Stimulated activated CD4-positive, alpha-beta T cell treated with anti-CD3 and anti-CD28 coated beads, Interleukin-2, amount 100 ng/mL, for 48 hours (primary cell): ENCODE measurements at places on chromosomes 16 and 17.

DNA sequence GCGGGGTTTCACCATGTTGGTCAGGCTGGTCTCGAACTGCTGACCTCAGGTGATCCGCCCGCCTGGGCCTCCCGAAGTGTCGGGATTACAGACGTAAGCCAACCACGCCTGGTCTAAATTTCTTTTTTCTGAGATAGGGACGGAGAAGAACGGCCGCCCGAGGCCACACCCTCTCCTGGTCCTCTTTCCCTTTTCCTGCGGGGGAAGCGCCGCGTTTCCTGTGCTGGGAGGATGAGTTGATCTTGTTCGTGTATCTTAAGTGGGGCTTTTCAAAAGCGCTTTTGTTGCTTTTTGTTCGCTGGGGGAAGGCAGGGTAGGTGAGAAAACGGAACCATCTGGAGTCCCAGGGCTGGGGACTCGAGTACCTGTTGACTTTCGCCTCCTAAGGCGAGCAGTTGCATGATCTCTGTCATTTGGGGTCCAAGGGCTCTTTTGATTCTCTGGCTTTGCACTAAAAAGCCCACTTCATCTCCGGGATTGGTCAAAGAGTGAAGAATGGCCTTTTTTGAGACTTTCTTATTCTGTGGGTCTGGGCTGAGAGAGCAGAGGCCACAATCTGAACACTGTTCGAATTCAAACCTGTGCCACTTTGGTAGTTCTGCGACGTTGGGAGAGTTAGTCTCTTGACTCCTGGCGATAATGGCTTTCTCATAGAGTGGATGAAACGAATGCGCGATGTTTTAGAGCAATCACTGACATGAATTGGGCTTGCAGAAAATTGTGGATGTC is 1.3 kb downstream of the FUS start:
- no peak for DNase-seq

GRCh38 chr16:67910158-67910557 is 17.1 kb downstream of the PSKH1 start:
- DNase-seq: no peak

DNA sequence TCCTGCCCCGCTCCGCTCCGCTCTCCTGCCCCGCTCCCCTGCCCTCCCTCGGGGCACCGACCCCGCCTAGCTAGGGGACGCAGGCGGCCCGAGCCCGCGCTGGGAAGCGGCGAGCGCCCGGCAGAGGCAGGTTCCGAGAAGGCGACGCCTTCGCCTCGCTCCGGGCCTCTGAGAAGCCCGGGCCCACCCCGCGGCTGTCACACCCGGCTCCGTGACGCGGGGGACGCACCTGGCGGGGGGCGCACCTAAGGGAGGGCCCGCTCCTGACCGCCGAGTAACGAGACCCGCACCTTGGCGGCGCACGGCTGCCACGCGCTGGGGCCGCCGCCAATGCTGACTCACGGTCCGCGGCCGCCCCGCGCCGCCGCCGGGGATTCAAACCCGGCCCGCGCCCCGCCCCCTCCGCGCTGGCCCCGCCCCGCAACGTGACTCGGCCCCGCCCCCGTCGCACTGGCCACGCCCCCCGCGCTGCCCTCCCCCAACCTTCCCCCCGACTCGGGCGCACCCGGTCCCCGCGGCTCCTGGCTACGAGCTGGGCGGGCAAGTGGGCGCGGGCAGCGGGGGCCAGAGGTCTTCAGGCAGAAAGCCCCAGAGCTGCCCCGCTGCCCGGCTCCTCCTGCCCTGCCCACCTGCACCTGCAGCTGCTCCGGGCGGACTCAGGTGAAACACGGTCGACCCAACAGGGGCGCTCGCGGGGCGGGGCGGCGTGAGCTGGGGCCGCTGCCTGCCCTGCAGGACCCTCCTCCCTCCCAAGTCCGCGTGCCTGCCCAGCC is 27.8 kb downstream of the GNPTG start:
- DNase-seq: peak; percentile 73

- DNase-seq: no peak
Observed at GRCh38 chr16:84985079-84986065, 26.0 kb downstream of the ZDHHC7 start.

DNA sequence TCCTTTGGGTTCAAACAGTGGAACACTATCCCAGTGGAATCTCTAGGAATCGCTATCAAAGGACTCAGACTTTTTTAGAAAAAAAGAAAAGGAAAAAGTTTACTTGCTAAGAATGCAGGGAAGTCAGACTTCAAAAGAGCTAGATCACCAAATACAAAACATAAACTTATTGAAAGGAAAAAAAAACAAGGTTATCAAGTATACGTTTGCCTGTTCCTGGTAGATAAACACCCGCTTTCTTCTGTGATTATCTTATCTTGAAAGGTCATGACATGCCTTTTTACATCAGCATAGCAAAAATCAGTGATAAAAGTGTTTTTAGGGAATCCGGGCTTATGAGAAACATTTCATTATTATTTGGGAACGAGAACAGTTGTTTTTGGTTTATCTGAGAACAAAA is 129.3 kb upstream of the TMEM97 start:
- no peak for DNase-seq

GRCh38 chr16:16022683-16023064 is 73.3 kb downstream of the ABCC1 start:
- DNase-seq: no peak

- DNase-seq: no peak
Observed at GRCh38 chr16:77394699-77395098, 40.1 kb downstream of the ADAMTS18 start.
